ENCODE measurements at places on chromosomes 3 and 15.

- DNase-seq, result no peak
Measured at GRCh38 chr15:41169781-41170180, 53.7 kb upstream of the INO80 start.

DNA sequence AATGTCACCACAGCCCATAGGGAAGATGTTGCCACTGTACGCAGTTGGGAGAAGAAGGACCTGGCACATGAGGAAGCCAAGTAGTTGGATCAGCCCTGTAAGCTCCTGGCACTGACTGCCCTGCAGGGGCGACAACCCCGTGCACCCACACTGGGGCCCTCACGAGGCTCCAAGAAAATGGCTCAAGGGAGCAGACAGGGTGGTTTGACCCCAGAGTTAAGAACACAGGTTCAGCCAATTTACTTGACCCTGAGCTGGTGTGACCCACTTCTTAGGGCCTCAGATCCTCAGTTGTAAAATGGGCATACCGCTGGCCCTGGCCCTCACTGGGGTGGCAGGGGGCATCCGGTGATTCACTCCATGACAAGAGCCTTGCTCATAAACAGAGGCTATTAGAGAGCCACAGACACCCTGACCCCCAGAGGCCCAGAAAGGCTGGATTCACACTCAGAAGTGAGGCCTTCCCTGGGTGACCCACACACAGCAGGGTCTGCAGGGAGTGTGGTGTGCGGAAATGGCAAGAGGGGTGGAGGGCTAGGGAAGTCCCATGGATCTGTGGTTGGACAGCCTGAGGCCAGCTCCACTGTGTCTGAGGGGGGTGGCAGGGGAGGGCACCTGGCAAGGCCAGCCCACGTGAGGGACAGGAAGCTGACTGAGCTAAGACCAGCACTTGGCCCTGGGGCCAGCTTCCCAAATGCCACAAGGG, 1.7 kb upstream of the HHATL start:
- DNase-seq, result no peak

DNA sequence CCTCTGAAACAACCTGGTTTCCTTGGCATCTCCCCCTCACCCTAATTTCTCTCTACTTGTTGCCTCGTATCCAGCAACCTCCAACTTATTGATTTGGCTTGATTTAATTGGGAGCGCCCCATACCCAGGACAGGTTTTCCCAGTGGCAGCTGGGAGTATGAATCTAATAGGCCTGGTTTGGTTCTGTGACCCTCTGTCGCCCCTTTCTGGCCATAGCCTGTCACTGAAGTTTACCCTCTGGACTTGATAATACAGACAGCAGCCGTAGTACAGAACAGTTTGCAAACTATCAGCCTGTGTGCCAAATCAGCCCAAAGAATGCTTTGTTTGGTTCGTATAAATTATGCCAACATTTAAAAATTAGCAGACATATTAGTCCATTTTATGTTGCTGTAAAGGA, 525.1 kb upstream of the GOLIM4 start:
- no peak for DNase-seq

DNA sequence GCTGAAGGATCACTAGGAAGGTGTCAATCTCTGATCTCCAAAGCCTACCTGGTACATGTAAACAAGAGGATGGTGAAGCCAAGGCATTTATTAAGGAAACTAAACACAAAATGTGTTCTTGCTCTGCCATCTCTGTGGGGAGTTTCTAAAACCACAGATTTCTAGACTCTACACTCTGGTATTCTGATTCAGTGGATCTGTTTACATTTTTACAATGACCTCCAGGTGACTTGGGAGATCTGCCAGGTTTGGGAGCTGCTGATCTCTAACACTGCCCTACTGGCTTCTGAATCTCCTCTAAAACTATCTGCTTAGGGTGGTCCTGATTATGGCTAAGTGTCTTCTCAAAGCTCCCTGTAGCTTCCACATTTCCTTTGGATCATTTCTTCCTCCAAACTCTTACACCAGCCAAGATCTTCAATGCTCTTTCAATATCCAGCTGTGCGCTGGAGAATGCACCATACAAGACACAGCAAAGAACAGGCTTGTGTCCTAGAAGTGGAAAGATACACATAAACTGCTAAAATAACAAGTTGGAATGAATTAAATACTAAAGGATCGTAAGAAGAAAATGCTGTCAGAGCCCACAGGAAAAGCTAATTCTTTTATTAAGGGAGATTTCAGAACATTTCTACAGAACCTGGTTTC, 72.7 kb downstream of the GREM1 start:
- DNase-seq, result no peak

DNA sequence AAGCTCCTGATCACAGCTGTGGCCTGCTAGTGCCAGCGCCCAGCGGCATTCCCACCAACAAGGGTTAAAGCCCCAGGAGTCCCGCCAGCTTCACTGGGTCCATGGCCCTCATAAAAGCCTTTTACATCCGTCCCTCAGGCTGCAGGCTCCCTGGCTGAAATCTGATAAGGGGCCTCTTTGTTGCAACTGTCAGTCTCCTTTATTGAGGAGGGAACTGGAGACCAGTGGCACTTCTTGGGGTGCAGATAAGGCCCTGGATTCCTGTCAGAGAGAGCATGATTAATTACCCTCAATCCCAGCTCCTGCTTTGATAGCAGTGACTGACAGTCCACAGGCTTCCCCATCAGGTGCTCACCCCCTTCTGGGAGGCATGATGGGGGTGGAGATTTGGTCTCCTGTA, 30.9 kb upstream of the CLK3 start:
- DNase-seq, result no peak

- DNase-seq, result no peak
Measured at GRCh38 chr3:53748512-53749271, 97.5 kb downstream of the CHDH start.

DNA sequence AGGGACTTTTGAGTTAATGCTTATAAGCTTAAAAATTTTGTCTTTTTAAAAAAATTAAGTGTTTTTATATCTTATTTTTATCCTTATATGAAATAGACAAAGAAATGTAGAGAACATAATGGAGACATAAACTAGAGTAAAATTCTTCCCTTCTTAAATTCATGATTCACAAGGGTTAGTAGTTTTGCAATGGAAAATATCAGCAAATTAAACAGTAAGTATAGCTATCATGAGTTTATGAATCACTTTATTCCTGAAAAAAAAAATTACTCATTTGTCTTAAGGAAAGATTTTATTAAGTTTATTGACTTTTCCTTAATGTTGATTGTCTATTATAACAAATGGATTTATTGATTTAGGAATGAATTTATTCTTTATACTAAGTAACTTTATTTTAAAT, 4.3 kb downstream of the ATP6V1A start:
- no peak for DNase-seq

DNA sequence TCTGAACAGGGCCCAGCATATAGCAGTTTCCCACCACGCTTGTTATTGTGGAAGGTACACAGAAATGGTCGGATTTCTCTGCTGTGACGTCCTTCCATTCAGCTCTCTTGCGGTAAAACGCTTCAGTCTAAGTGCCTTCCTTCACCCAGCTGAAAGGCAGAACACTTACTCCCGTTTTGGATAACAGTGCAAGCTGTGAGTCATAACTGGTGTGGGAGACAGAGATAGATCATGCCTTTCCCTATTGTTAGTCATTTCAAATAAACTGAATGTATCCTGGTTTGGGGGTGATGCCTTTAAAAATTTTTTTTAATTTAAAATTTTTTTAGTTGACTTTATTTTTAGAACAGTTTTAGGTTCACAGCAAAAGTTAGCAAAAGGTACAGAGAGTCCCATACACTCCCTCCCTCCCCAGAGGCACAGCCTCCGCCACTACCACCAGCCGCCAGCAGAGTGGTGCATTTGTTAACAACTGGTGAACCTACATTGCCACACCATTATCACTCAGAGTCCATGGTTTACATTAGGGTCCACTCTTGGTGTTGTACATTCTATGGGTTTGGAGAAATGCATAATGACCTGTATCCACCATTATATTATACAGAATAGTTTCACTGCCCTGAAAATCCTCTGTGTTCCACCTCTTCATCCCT, 94.9 kb upstream of the NSMCE3 start:
- peak; percentile 6 for DNase-seq

GRCh38 chr3:194800002-194800401, 114.3 kb downstream of the FAM43A start:
- no peak for DNase-seq

- DNase-seq, result peak; percentile 91
Measured at GRCh38 chr3:195153653-195154052, 117.3 kb downstream of the XXYLT1 start.

DNA sequence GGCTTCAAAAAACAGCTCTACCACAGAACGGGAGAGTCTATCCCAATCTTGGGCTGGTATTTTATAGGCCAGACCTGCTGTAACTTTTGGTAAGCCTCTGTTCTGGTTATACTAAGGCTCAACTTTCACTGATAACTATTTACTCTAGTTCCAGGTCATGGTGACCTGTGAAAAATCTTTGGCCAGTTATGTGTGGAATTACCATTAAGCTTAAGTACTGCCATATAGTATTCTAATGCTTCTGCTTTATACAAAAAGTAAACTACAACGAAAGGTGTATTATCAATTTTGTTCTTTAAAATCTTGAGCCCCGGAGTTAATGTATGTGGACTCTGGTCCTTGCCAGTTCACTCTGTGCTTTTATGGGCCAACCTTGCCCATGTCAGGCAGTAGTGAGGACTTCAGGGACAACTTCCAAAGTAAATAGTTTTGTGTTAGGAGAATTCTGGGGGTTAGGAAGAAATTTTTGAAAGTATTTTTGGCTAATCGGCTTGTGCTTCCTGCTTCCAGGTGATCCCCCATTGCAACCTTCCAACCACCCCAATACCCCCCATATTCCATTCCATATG, 6.4 kb downstream of the SIAH2 start:
- DNase-seq, result no peak

- no peak for DNase-seq
Measured at GRCh38 chr3:123258359-123258758, 56.6 kb downstream of the SEC22A start.

DNA sequence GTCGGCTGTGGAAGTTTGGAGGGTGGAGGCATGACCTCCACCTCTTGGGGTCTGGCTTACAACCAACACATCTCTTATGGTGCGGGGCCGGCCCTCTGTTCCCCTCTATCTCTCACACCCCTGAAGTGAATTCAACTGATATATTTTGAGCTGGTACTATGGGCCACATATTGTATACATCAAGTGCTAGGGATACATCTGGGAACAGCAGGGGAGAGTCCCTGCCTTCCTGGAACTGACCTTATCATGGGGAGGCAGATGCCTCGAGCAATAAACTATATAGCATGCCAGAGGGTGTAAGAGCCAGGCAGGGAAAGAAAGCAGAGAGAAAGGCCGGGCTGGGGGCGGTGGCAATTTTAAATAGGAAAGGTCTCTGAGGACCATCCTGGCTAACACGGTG, 60.4 kb upstream of the TRPM1 start:
- no peak for DNase-seq

DNA sequence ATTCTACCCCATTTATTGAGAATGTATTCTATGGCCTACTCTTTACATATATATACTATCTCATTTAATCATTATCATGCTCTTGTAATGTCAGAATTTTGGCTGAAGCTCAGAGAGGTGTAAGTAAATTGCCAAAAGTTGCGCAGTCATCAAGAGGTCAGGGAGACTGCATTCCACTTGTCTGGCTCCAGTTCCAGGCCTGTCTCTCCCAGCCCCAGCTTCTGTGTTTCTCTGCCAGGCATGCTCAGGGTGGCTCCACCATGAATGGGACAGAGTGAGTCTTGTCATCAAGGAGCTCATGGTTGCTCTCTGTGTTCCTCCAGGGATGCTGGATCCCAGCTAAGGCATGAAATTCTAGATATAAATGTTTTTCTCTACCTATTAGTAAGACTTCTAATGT, 635.1 kb upstream of the MDFIC2 start:
- DNase-seq, result no peak

DNA sequence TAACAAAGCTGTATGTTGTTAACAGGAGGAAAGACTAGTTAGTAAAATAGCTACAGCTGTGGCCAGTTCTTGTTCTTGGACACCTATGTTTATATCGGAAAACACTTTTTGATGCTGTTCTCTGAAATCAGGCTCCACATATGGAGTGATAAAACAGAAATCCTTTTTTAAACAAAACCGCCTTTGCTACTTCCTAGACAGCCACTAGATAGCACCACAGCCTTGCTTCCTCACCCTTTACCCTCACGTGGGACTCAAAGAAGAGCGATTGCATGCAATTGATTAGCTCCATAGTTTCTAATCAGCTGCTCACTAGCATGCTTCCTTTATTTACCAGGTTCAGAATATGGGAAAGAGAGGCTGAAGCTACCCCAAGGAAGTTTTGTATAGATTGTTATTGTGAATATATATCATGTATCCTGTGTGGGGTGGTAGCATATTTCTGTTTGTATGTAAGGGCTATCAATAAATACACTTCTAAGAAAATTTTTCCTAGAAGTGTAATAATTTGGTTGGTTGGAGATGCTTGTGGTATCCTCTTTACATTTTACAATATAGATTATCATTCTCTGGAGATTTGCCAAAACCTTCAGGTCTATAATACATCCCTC, 4.3 kb upstream of the MTFMT start:
- DNase-seq, result peak; percentile 38

DNA sequence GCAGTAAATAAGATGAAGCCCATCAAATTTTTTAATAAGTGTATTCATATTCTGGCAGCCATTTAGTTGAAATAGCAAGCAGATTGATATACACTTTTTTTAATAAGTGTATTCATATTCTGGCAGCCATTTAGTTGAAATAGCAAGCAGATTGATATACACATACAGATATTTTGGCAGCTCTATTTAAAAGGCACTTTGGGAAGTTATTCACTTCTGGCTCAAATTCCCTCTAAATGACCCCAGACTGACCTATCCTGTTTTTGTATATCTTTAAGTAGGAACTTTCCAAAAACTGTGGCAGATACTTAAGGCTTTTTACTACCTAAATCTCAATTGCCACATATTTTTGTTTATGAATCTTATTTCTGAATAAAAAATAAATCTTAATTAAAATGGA, 122.3 kb downstream of the PLD1 start:
- DNase-seq, result no peak

All from foreskin melanocyte (primary cell).